ENCODE measurements at places on chromosomes 16 and 17.

DNA sequence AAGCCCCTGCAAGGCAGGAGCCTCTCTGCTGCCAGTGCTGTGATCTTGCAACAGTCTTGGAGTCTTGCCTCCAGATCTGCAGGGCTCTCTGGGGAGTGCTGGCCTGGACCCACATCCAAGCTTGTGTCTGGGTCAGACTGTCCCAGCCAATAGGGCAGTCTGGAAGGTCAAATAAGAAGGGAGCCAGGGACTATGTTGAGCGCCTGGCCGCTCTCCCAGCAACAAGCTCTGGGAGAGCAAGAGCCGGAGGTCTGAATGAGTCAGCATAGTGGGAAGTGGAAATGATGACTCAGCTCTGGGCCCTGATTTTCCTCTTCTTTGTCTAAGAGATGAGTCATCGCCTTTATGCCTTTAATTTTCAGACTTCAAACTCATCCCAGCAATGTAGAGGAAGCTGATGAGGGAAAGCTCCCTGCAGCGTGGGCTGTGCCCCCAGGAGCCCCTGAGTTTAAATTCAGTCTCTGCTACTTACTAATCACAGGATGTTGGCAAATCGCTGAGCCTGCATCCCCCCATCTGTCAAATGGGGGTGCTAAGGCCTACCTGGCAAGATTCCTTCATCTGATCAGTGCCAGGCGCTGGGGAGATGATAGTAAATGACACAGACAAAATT lies 43.6 kb upstream of the HAPSTR1 start:
- DNase-seq: no peak

DNA sequence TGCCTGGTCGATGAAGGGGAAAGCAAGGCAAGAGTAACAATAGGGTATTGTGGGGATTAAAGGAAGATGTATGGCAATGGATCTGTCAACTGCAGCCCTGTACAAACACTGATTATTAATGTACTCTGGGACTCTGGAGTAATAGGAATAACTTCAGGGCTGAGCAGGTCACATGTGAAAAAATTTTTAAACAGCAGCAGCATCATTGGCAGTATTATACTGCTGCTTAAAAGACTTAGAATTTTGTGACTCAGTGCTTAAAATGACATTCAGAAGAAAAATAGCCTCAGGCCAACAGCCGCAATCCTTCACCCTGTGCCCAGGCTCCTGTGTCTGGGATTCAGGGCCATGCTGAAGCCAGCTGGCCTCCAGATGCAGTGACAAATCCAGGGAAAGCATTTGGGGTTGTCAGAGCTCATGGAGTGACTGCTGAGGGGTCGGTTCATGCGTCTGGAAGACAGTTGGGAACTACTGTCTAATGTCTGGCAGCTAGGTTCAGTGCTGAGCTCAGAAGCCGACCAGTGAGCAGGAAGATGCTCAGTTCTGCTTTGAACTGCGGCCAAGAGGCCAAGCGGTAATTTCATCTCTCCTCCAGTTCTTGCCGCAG lies 22.2 kb downstream of the TEX2 start:
- no peak for DNase-seq

- no peak for DNase-seq
Observed at GRCh38 chr17:38947189-38947588, 20.0 kb downstream of the FBXO47 start.

- no peak for DNase-seq
Observed at GRCh38 chr16:47342055-47342454, 118.8 kb downstream of the ITFG1 start.

GRCh38 chr17:37884516-37884915 lies 39.7 kb upstream of the TBC1D3K start:
- DNase-seq: no peak

DNA sequence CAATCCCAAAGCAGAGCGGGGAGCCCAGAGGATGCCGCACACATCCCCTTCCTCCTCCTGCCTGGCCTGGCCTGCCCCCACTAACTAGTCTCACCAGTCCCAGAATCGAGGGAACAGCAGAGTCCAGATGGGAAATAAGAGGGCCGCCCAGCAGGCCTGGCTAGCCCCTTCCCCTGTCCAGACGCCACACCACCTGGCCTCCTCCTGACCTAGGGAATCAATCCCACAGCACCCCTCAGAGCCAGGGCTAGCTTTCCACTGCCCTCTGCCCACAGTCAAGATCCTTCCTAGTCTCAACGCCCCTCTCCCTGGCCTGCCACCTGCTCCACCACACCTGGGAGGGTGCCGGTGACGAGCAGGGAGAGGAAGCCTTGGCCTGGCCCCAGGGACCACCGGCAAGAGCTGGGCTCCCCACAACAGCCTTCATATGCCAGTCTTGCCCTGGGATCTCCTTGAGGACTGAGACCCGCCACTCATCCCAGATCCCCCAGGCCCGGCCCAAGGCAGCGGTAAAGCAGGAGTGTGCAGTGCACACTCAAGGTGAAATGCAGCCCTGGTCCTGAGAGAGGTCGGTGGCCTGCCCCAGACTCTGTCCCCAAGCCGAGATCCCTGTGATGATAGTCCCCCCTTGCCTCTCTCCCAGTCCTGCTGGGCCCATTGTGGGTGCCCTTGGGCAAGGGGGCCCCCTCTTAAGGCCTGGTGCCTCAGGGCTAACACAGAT lies 27.9 kb downstream of the KATNB1 start:
- DNase-seq: no peak

GRCh38 chr17:50934672-50935220 lies 68.6 kb upstream of the TOB1 start:
- peak; percentile 94 for DNase-seq

Measured in NCI-H1694 (cell line).